Activated T-cell treated with anti-CD3 and anti-CD28 coated beads, Interleukin-2, amount 50 U/mL, for 4 hours (primary cell): ENCODE measurements at places on chromosomes 3 and 15. TPM values are rescaled to one million over a fixed set of nuclear protein-coding genes. Genes with fewer than 3 reads are reported as not detected.

GOLIM4 gene
- total RNA-seq, result 4.0 TPM

ACTL6A gene
- total RNA-seq, result 86.7 TPM

CAMK2N2 gene
- total RNA-seq, result 0.35 TPM

PATL2 gene
- 5.2 TPM for total RNA-seq

ACP3 gene
- total RNA-seq, result not detected

ESYT3 gene
- 0.19 TPM for total RNA-seq

DNA sequence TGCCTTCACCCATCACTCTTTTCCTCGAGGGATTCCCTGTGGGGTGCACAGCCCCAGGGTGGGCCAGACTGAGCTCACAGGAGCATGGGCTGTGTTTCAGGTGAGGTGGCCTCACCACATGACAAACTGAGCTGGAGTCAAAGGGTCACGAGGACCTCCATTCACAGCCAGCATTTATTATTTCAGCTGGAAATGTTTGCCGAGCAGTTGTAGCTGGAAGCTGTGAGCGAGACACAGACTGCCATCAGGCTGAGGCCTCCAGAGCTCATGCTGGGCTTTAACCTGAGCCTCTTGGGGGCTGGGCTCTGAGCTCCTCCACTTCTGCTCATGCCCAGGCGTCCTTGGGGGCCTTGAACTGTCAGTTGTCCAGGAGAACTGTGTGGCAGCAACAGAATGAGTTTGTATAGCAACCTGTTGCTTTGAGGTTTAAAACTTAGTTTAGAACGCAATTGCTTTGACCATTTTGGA, 57.5 kb downstream of the FLNB start:
- DNase-seq, result no peak

DNA sequence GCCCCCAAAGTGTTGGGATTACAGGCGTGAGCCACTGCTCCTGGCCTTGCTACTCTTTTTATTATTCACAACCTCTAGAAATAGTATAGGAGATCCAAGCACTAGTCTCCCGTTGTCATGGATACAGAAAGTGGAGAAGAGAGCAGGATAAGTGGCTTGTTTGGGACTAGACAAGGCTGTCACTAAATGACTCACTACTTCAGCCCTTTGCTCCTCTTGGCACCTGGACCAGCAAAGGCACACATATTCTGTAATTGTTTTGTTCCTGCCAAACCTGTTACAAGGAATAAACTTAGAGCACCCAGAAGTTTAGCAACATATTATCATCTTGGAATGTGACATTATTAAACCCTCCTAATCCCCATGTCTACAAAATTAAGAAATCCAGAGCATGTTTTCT, 427.2 kb upstream of the THBS1 start:
- no peak for DNase-seq

GRCh38 chr3:173709026-173709425, 311.5 kb downstream of the NLGN1 start:
- no peak for DNase-seq

DNA sequence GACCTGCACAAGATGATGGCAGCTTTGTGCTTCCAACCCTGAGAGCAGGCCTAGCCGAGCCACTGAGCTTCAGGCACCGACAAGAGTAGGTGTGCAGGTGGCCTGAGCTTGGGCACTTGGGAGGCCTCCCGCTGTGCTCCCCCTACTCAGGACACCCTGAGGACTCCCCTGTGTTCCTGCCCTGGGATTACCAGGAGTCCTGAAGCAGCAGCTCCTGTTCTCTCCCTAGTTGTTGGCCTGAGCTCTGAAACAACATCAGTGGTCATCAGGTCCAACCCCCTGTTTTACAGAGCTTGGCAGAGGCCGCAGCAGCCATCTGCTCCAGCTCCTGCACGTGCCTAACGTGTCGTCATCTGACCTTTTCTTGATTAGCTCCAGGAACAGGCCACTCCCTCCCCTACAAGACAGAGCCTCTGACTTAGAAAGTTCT, 8.0 kb upstream of the MESP2 start:
- no peak for DNase-seq

DNA sequence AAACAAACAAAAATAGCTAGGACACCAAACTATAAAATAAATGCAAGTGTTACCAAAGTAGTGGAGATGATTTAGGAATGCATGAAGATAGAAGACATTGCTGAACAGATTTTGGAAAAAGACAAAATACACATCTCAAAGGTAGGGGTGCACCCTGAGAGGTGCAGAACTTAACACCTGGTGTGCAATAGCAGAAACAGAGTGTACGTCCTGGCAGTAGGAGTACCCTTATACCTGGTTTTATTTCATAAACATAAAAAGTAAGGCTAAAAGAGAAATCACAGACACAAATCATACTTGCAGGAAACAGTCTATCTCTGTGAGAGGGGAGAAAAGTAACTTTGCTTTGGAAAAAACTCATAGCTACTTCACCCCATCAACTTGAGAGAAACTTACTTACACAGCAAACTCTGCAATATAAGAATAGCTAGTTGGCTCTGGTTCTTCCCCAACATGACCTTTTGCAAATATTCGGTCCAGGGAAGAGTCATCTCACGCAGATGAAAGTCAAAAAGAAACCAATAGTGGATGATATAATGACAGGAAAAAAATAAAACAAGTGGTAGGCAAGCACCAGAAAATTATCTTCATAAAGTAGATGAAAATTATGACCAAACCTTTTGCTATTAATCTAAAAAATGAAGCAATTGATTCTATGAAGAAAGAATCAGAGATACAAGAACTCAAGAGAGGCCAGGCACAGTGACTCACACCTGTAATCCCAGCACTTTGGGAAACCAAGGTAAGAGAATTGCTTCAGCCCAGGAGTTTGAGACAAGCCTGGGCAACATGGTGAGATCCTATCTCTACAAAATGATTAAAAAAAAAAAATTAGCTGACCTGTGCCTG, 108.9 kb upstream of the BNIP2 start:
- no peak for DNase-seq

DNA sequence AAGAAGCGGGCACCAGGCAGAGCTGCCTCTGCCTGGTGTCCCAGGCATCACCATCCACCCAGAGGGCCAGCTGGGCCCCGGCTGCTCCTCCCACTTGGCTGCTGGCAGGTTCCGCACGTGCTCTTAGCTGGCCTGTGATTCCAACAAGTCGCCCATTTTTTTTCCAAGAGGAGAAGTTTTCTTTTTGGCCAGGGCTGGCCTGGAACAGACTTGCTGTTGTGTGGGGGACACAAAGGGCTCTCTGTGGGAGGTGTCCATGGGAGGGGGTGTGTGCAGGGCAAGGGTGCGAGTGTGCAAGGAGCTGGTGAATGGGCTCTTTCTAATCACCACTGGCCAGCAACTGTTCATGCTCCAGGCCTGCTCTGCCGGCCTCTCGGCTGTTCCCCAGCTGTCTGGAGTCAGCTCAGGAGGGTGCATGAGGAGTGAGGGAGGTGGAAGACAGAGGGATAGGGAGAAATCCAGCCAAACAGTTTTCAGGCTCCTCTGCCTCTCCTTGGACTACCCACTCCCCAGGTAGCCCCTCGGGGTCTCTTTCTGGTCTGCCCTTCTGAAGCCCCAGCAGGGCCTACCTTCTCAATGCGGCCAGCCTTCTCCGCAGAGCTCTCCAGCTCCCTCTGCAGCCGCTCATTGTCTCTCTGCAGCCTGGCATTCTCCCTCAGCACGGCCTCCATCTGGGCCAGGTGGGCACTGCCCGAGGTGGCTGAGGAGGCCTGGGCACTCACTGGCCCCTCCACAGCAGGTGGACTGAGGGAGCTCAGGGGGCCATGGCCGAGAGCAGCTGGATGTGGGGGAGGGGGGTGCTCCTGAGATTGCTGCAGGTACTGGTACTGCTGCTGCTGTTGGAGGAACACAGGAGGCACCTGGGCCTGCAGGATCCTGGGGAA, 7.1 kb downstream of the AMOTL2 start:
- DNase-seq, result no peak

DNA sequence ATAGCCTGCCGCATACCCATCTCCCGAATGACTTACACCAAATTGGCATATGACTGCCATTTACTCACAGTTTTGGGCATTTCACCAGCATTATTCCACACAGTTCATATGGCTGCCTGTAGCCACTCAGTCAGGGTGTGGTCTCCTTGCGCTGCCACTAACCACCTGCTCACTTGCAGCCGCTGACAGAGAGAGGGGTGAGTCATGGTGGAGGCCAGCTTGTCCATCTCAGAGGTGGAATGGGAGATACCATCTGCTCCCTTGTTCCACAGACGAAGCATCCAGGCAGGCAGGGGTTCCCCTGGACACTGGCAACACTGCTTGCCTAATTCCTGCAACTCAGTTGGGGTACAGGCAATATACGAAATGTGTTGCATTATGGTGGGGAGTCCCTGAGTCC, 15.6 kb downstream of the CCRL2 start:
- no peak for DNase-seq

GRCh38 chr3:188365988-188366698, 212.2 kb downstream of the LPP start:
- DNase-seq, result no peak

GRCh38 chr15:70712271-70712670, 51.1 kb downstream of the UACA start:
- DNase-seq, result no peak

DNA sequence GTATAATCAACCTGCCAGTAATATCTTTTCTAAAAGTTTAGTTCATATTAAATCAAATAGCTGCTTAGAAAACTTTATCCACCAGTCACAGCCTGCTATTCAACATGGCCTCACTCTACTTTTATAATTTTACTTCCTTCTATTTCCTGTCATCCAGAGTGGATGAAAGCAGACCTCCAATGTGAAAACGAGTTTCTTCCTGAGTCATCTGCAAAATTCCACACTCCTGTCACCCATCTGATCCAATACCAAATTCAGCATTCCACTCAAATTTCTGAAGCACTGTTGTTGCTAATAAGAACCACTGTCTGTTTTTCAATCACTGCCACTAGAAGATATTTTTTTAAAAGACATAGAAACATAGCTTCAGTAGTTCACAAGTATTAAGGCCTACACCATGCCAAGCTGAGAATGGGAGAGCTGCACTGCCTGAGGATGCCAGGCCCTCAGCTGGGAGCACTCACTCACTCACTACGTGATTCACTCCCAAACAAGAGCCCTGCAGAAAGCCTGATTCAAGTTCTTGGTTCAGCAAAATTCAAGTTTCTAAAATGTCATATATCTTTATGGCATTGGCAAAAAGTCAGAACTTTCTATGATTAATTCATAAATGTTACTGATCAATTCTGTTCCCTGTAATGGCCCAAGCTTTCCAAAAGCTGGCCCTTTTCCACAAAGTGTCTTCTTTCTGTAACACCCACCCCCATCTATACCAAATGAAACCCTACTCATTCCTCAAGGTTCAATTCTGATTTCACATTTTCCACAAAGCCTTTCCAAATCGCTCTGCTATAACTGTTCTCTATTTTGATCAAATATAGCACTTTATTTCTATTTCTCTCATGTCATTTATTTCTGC, 82.9 kb downstream of the FSIP1 start:
- no peak for DNase-seq

DNA sequence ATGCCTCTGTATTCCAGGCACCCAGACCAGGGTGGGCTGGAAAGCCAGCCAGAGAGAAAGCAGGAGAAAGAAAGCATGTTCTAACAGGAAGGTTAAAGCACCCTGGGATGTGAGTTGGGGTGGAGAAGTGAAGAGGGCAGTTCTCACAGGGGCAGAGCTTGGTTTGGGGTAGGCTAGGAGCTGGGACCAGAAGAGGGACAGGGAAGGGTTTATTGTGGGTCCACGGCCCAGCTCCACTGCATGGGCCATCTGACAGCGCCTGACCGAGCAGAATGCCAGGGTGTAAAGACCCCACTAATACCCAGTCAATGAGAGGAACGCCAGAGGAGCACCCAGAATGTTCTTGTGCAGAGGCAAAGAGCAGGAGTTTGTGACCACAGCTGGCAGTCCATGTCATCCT, 27.1 kb upstream of the MAGEF1 start:
- no peak for DNase-seq

GRCh38 chr3:193879099-193879863, 256.7 kb upstream of the HES1 start:
- DNase-seq, result no peak

DNA sequence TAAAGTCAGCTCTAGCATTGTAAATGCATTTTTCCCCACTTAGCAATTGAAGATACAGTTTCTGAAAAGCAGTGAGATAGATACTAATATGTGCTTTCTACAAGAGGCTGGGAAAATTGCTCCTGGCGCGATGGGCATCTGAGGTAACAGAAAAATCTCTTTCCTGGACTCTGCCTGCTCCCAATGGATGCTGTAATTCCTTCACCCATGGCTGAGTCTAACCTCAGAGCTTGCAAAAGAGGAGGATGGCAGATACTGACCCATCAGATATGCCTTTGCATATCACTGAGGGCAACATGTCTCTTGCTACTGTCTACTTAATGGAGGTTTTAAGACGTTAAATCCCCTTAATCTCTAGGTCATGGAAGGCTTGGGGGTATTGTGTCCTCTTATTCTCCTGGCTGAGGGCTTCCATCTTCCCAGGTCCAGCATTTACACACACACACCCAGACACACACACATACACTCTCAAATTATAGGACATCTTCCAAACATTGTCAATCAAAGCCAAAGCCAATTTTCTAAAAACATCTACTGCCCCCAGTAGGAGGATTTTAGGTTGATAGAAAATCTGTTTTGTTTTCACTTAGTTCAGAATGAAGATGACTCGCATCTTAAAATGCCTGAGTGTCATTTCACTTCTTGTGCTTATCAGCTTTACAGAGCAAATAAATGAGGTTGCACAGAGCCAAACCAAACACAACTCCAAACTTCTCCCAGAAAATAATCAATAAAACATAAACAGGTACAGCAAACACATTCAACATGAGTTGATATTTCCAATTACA, 2.4 kb downstream of the TRPM1 start:
- no peak for DNase-seq

DNA sequence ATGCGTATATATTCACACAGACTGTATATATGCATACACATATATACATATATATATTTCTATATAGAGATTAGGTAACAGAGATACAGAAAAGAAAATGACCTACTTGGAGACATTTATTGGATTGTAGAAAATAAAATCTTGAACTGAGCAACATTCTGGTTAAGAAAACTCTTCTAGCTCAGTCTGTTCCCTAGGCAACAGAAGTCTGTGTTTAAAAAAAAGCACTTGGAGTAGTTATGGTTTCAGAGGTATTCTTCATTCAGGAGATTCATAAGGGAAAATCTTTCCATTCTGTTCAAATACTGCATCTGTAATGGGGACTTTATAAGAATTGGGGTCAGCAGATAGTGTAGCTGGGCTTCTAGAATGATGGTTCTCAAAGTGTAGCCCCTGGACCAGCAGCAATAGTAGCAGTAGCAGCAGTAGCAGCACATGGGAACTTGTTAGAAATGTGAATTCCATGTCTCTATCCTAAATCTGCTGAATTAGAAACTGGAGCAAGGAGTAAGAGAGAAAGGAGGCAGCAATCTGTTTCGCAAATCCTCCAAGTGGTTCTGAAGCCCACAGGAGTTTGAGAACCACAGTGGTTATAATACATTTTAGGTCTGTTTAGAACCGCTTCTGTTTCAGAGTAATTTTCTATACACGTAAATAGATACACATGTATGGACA, 112.8 kb upstream of the TMEM108 start:
- DNase-seq, result no peak

DNA sequence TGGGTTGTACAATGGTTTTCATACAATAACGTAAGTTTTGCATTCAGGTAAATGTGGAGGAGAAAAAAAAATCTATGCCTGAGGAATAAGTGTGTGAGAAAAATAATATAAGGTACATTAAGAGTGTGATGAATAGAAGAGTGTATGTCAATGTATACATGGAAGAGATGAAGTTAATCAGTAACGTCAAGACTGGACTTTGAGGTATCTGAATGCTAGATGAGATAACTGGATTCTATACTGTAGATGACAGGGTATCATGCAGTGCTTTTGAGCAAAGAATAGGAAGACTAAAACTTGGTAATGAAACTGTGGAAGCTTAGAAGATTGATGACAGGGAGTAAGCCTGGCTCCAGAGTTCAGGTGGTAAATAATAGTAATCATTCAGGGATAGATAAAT, 666.7 kb upstream of the SGO1 start:
- DNase-seq, result no peak
